ENCODE measurements at places on chromosomes 7 and 10. TPM values are rescaled to one million over a fixed set of nuclear protein-coding genes. Genes with fewer than 3 reads are reported as not detected.
A peak's percentile ranks its signal among the peaks of the same experiment; 100 is the strongest.

DNA sequence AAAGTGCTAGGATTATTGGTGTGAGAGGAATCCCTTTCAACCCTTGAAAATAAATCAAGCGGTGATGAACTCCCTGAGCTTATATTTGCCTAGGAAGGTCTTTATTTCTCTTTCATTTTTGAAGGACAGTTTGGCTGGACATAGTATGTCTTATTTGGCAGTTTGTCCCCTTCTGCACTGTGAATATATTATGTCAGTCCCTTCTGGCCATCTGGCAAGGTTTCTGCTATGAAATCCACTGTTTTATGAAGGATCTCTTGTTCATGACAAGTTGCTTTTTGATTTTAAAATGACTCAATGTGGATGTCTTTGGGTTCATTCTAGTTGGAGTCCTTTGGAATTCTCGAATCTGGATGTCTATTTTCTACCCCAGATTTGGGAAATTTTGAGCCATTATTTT, 21.7 kb upstream of the MCM10 start:
- no peak for DNase-seq

- peak; percentile 42 for DNase-seq
These were observed 31.5 kb downstream of the UNC5B start for GRCh38 chr10:71243756-71244395.

DNA sequence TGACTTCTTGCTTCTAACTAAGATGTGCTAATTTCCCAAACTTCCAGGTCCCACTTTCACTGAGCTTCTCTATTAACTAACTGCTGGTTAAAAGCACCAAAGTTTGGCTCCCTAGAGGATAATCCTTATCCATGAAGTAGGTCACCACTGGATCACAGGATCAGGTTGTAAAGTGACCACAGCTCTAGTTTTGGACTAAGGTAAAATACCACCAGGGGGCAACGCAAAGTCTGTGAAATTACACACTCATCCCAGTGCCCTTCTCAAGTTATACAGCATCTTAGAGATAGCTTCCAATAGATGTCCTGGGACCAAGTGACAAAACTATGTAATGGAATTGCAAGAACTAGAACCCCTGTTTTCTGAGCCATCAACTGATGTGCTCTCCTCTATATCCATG, 116.4 kb upstream of the ASAH2 start:
- peak; percentile 63 for DNase-seq

DNA sequence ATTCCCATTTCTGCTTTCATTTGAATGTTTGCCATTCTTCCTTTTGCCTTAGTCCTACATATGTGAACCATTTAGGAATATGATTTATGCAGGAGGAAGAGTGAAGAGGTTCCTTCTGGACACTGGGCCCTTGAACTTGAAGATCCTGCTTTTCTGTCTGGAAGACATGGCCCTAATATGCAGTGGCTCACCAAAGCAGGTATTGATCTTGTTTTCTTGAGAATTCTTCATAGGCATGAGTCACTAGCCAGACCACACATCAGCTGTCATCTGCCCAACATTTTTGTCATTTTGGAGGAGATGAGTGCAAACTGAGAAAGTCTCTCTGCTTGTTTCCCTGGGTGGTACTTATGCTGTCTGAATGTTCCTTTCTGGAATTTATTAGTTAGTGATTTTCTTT, 382.6 kb downstream of the LRMDA start:
- no peak for DNase-seq

GRCh38 chr10:62856021-62856420, 39.9 kb upstream of the EGR2 start:
- DNase-seq = no peak

RAMP3 gene
- not detected for total RNA-seq

LEP gene
- under 0.01 TPM for total RNA-seq

TMEM184A gene
- total RNA-seq = not detected

ANKRD30A gene
- total RNA-seq = not detected

SLC26A4 gene
- total RNA-seq = 0.65 TPM

Data from fibroblast of the aortic adventitia (primary cell).